ENCODE measurements at places on chromosomes 3 and 15.
A peak's percentile ranks its signal among the peaks of the same experiment; 100 is the strongest.

- no peak for DNase-seq
Observed at GRCh38 chr3:156583469-156583868, 28.6 kb upstream of the SSR3 start.

DNA sequence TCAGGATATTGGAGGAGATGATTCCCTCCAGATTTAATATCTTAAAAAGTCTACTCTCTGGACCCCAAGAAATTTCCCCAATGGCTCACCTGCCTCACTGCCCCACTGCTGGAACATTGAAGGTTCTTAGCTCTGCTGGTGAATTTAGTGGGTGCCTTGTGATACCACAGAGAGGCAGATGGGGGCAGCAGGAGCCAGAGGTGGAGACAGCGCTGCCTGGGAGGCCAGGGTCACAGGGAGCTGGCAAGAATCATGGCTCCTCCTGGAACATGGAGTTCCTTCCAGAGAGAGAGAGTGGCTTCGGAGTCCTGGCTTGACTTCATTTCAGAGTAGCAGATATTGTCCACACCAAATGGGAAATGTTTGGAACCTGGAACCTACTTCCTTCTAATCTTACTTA is 263.5 kb upstream of the CFAP20DC start:
- DNase-seq, result peak; percentile 70

DNA sequence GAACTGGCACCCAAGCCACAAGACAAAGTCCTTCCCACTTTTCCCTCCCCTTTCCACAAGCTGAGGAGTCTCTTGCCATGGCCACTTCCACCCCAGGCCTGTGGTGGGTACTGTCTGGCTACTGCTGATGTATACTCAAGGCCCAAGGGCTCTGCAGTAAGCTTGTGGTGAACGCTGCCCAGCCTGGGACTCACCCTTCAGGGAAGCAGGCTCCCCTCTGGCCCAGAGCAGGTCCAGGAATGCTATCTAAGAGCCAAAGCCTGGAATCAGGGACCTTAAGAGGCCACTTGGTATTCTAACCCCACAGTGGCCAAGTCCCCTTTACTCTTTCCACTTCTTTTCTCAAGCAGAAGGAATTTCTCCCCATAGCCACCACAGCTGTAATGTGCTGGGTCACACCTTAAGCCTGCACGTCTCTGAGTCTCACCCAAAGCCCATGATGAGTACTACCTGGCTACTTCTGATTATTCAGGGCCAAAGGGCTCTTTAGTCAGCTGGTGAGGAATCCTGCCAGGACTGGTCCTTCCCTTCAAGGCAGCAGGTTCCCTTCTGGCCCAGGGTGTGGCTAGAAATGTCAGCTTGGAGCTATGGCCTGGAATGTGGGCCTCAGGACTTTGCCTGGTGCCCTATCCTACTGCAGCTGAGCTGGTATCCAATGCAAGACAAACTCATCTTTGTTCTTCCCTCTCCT is 4.0 kb downstream of the PATL2 start:
- DNase-seq, result no peak

- no peak for DNase-seq
Observed at GRCh38 chr3:52002748-52003147, 7.1 kb upstream of the RPL29 start.

- no peak for DNase-seq
Observed at GRCh38 chr15:42146551-42147430, 9.6 kb downstream of the PLA2G4F start.

DNA sequence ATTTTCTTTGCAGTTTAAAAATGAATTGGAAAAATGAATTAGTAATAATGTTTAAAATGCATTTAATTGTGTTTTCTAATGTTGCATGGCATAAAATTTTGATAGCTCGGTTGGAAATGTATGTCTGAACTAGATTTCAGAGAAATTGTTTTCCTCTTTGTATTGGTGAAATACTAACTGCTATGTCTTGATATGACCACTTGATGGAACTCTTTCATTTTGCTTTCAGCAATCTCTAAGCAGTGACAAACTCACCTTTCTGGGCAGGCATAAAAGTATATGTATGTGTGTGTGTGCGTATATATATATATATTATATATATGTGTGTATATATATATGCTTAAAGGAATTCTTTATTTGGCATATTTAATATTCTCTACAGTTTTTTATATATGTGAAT is 239.3 kb upstream of the ZNF717 start:
- DNase-seq, result no peak

- no peak for DNase-seq
Observed at GRCh38 chr3:18245721-18246120, 179.4 kb downstream of the SATB1 start.

- DNase-seq, result no peak
Observed at GRCh38 chr3:124556636-124557035, 173.6 kb upstream of the UMPS start.

- DNase-seq, result no peak
Observed at GRCh38 chr15:48315041-48315440, 16.2 kb upstream of the DUT start.

DNA sequence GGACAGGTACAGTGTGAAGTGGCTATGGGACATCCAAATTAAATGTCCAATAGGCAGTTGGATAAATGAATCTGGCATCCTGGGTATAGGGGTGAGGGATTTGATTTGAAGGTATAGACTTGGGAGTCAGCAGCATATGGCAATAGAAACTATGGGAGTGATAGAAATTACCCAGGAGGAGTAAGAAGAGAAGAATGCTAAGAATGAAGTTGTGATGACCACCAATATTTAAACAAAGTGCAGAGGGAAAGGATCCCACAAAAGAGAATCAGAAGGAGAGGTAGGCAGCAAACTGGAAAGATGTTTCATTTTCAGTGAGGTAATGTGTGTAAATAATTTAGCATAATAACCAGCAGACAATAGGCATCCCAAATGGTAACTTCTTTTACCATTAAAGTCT is 13.8 kb upstream of the MSL2 start:
- no peak for DNase-seq

- peak; percentile 96 for DNase-seq
Observed at GRCh38 chr3:134364061-134364935, 9.9 kb downstream of the AMOTL2 start.

DNA sequence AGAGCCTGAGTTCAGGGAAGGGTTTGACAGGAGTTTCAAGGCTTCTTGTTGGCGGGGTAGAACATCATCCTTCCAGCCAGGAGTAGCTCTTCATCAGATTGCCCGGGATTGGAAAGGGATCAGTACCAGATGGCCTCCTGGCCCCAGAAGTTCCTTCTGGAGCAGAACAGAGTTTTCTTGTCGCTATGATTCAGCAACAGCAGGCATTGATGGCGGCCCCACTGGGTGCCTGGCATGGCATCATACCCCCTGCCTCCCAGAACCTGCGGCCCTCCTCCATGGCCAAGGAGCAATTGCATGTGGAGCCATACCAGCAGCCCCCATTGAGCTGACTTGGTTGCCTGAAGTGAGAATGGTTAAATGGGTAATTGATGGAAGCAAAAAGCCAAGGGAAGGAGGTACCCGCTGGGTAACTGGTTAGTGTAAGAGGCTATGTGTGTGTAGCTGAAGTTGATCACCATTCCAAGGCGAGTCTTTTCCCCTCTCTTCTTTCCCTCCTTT is 305.6 kb downstream of the PTPRG start:
- no peak for DNase-seq

DNA sequence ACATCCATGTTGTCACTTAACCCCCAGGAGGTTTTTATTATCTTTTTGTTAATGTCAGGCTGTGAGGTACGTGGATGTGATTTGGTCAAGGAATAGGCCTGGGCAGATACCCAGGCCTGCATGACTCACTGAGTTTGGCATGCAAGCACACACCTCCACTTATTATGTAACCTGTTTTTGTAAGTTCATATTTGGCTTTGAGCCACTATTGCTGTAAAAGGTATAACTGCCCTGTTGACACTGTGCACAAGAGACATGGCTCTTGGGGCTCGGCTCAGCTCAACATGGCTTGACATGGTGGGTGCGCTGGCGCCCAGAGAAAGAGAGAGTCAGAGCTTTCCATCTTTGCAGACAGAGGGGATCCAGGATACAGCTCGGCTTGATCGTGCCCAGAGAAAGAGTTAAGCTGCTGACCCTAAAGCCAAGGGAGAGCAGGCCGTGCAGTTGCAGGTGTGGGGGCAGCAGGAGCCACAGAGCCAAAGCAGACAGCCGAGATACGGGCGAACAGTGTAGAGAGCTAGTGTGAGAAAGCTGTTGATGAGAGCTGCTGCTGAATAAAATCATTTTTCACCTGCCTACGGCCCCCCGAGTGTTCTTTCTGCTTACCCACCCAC is 67.9 kb upstream of the UNC13C start:
- DNase-seq, result peak; percentile 83

GRCh38 chr3:127822041-127822681 is at the start of gene MGLL:
Gene MGLL (minus strand): TSS chr3:127822515. CDS start chr3:127822318, 197 bp downstream.
- peak; percentile 37 for DNase-seq

DNA sequence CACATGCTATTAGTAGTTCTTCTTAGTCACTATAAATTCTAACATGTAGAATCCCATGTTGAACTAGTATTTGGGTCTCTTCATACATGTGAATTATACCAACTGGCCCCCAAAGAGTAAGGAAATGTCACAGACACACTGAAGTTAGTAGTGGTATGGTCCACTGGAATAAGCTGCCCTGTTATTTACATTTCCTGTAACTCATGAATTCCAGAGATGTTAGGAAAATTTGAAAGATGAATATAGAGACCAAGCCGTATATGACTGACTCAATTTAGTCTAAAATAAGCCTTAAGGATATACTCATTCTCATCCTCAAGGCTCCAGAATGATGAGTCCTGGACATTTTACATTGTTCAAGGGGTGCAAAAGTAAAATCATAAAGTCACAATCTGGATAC is 81.2 kb downstream of the FBXL22 start:
- no peak for DNase-seq

- no peak for DNase-seq
Observed at GRCh38 chr3:115623044-115623868, at the start of gene GAP43. Gene GAP43 (plus strand): TSS chr3:115623510. CDS start chr3:115623690, 180 bp downstream.

GRCh38 chr3:52293491-52294319 is 6.1 kb downstream of the GLYCTK start:
- DNase-seq, result no peak

DNA sequence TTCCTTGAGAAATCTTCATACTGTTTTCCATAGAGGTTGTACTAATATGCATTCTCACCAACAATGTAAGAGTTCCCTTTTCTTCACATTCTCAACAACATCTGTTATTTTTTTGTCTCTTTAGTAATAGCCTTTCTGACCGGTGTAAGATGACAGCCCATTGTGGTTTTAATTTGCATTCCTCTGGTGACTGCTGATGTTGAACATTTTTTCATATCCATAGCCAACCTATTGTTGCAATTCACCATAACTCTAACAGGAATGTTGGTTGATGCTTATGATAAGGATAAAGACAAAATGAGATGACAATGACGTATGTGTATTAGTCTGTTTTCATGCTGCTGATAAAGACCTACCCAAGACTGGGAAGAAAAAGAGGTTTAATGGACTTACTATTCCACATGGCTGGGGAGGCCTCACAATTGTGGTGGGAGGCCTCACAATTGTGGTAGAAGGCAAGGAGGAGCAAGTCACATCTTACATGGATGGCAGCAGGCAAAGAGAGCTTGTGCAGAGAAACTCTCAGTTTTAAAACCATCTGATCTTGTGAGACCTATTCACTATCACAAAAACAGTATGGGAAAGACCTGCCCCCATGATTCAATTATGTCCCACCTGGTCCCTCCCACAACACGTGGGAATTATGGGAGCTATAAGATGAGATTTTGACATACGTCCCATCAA is 37.6 kb upstream of the RHCG start:
- no peak for DNase-seq

GRCh38 chr3:158713094-158713499 is 19.2 kb downstream of the RARRES1 start:
- no peak for DNase-seq

DNA sequence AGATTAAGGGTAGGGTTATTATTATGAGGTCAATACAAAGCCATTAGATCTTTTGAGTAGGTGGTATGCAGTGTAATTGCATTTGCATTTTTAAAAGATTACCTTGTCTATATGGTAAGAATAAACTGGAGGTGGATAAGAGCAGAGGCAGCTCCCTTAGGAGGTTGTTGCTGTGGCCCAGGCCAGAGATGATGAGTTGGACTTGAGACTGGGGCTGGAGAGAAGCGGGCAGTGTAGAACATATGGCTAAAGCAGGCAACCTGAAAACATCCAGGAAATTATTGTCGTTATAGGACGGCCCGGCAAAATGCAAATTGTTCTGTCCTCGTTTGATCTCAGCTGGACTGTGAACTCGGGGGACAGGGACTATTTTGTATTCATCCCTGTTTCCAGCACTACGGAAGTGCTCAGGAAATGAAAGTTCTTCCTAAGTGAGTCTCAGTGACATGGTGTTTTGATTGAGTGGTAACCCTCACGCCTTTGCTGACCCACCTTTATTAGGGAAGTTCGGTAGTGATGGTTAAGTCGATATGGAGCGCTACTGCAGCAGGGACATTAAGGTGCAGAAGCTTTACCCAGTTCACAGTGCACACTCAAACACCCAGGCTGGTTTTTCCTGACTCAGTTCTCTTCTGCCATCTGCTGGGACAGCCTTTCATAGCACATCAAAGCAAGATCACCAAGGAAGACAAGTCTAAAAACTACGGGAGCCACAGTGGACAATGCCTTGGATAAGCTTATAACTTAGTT is 27.2 kb upstream of the VPS33B start:
- peak; percentile 77 for DNase-seq

DNA sequence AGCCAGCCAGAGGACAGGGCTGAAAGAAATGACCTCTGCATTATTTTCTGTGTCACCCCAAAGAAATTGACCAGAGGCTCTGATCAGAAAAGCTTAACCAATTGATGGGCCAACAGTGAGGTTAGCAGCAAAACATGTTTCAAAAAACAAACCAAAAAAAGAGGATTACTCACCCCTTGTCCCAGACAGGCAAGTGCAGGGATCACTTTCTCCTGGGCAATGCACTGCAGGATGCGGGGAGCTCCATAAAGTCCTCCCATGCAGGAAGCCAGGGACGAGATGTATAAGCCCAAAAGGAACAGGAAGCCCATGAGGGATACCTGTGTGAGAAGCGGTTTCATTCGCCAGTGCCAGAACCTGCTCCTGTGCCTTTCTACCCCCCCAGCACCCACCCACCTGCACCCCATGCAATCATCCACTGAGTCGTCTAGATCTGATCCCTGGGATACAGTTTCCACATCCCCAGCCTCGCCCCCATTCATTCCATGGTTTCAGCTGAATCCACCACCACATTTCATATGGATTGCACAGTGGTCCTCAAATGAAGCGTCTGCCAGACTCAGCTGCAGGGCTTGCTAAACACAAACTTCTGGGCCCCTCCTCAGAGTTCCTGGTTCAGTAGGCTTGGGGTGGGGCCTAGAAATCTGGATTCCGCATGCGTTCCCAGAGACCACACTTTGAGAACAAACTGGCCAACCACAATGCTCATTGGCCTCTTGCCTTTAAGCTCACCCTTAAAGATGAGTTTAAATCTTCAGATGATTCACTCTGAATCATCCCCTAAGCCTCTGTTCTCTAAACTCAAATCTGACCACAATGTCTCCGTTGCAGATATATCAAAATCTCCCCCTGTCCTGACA is 54.4 kb upstream of the HEG1 start:
- peak; percentile 91 for DNase-seq

DNA sequence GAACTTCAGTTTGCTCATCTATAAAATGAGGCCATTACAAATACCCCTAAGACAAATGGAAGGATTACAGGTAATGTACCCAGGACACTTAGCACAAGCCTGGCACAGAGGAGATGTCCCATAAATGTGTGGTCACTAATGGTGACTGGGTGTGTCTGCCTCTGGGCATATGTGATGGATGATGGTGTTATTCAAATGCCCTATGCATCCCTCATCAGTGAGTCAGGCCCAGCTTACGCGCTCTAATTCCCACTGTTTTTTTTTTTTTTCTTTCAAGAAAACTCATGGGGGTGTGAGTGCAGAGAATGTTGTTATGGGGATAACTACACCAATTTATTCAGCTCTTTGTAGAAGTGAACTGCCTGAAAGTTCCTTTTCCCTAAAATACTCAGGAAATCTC is 23.6 kb upstream of the KIF23 start:
- peak; percentile 61 for DNase-seq
